ENCODE measurements at places on chromosomes 4 and X.

DNA sequence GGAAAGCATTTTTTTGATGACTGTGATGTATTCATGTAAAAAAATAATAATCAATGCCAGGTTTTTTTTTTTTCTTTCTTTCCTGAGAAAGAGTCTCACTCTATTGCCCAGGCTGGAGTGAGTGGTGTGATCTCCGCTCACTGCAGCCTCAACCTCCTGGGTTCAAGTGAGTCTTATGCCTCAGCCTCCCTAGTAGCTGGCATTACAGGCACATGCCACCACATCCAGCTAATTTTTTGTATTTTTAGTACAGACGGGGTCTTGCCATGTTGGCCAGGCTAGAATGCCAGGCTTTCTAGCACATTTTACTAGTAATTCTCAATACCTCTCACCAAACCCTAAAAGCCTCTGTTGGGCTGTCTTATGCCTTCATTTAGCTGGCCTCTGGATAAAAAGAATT, 25.7 kb downstream of the GPM6B start:
- DNase-seq: no peak

DNA sequence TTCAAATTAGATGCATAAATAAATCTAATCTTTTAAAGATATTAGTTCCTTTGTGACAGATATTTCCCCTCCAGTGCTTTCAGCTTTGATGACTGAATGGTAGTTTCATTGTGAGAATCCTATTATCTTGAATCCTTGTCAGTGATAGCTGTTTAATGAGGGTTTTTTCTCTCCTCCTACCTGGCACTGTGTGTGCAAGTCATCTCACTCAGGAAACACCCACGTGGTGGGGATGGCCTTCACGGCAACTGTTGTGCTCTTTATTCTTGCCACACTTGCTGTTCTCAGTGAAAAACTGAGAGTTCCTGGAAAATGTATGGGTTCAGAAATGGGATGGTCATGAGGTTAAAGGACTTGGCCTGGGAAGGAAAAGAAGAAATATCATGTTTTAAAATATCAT, 129.9 kb downstream of the SPRY1 start:
- DNase-seq: no peak

- no peak for DNase-seq
Measured at GRCh38 chr4:66606908-66607307, 936.6 kb upstream of the EPHA5 start.

DNA sequence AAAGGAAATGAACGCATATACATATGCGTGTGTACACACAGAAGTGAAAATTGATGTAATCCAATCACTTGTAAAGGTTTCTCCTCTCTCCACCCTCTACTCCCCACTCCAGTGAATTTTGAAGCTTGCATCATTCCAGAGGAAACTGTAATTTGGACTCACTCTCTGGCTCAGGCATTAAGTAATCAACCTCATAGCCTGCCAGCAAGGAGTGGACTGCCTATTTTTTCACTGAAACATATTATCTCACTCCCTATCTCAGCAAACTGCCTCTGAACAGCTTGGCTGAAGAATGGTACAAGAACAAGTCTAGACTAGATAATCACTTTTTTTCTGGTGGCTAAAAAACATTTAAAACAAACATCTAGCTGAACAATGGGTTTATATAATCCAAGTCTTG, 124.2 kb downstream of the C4orf51 start:
- DNase-seq: no peak

- no peak for DNase-seq
Measured at GRCh38 chr4:48261281-48261680, 8.4 kb downstream of the TEC start.
